Stimulated activated CD4-positive, alpha-beta T cell treated with anti-CD3 and anti-CD28 coated beads, TNF-alpha, amount 100 ng/mL, for 48 hours (primary cell): ENCODE measurements at places on chromosomes 4 and X.

GRCh38 chrX:8297766-8298165 lies 126.7 kb upstream of the VCX2 start:
- DNase-seq: no peak

GRCh38 chr4:152045807-152046571 lies 285.2 kb upstream of the GATB start:
- DNase-seq: no peak

GRCh38 chr4:152983774-152984411 lies 47.8 kb downstream of the FHDC1 start:
- no peak for DNase-seq

GRCh38 chrX:78109458-78109857 lies 5.4 kb downstream of the PGK1 start:
- DNase-seq: no peak

DNA sequence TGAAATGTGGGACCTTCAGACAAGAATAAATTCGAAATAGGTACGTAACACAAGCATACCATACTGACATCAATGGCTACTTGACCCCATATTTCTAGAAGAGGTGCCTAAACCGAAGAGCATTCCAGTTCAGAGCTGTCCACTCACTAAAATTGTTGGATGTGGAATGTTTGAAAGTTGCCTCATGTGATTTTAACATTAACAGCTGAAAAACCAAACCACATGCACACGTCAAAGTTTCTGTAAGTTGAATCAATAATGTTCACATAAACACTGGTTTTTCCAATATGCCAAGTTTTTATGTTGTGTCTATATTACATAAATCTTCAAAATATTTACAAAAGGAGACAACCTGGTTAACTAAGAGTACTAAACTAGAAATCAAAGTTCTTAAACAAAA lies 3.5 kb downstream of the UBE2D3 start:
- DNase-seq: no peak
